ENCODE measurements at places on chromosomes 1 and 21. TPM values are rescaled to one million over a fixed set of nuclear protein-coding genes. Genes with fewer than 3 reads are reported as not detected.

The FCRL4 gene
- not detected for total RNA-seq

The SH2D5 gene
- total RNA-seq, result 1.5 TPM

The LCE1E gene
- total RNA-seq, result not detected

The DRAXIN gene
- 0.53 TPM for total RNA-seq

The SELP gene
- total RNA-seq, result not detected

The SYTL1 gene
- total RNA-seq, result 0.05 TPM

The TIE1 gene
- 0.11 TPM for total RNA-seq

The CSF1 gene
- total RNA-seq, result 33.8 TPM

The SHE gene
- total RNA-seq, result not detected

The ZFP69B gene
- total RNA-seq, result 3.3 TPM

The ADGRB2 gene
- total RNA-seq, result 20.2 TPM

The S100A14 gene
- not detected for total RNA-seq

The CNTN2 gene
- not detected for total RNA-seq

The CD244 gene
- total RNA-seq, result not detected

The SLC9C2 gene
- total RNA-seq, result not detected

The CNIH3 gene
- total RNA-seq, result 6.3 TPM

The LIPI gene
- not detected for total RNA-seq

The CDK18 gene
- 33.3 TPM for total RNA-seq

The NFASC gene
- total RNA-seq, result 0.80 TPM

The WLS gene
- total RNA-seq, result 46.5 TPM

The UTS2 gene
- not detected for total RNA-seq

The CHIT1 gene
- total RNA-seq, result 5.0 TPM

The EXO1 gene
- 1.3 TPM for total RNA-seq

The MYCBP gene
- 32.9 TPM for total RNA-seq

The PIK3R3 gene
- total RNA-seq, result 27.7 TPM

The TMEM50B gene
- 62.5 TPM for total RNA-seq

The KIRREL1 gene
- total RNA-seq, result 50.2 TPM

The ZNF692 gene
- total RNA-seq, result 61.7 TPM

The KCTD3 gene
- 32.1 TPM for total RNA-seq

The KAZN gene
- total RNA-seq, result 11.6 TPM

The SOD1 gene
- 175 TPM for total RNA-seq

The HPCAL4 gene
- 0.78 TPM for total RNA-seq

The NHLH1 gene
- total RNA-seq, result 0.51 TPM

The TMPRSS15 gene
- 0.05 TPM for total RNA-seq

The S100A16 gene
- 591 TPM for total RNA-seq

The CLIC6 gene
- total RNA-seq, result not detected

The AADACL4 gene
- not detected for total RNA-seq

The C1orf50 gene
- 7.9 TPM for total RNA-seq

The SLC22A15 gene
- total RNA-seq, result 13.8 TPM

The TMEM52 gene
- 0.37 TPM for total RNA-seq

The SLC44A3 gene
- 2.2 TPM for total RNA-seq

The LCE2B gene
- total RNA-seq, result not detected

The SYCP1 gene
- not detected for total RNA-seq

The INSRR gene
- total RNA-seq, result 0.05 TPM

The KLHDC8A gene
- total RNA-seq, result not detected

The LCE3E gene
- not detected for total RNA-seq

The CEP104 gene
- total RNA-seq, result 22.7 TPM

The MAP1LC3C gene
- 38.4 TPM for total RNA-seq

The ADAMTS4 gene
- total RNA-seq, result 22.4 TPM

The TNFRSF8 gene
- total RNA-seq, result 0.16 TPM

The RGS7 gene
- 0.10 TPM for total RNA-seq

The CCDC30 gene
- total RNA-seq, result 0.11 TPM
